ENCODE measurements at places on chromosomes 4 and X.
A peak's percentile ranks its signal among the peaks of the same experiment; 100 is the strongest.

- DNase-seq: no peak
Observed at GRCh38 chr4:1041147-1041935, 29.9 kb downstream of the FGFRL1 start.

DNA sequence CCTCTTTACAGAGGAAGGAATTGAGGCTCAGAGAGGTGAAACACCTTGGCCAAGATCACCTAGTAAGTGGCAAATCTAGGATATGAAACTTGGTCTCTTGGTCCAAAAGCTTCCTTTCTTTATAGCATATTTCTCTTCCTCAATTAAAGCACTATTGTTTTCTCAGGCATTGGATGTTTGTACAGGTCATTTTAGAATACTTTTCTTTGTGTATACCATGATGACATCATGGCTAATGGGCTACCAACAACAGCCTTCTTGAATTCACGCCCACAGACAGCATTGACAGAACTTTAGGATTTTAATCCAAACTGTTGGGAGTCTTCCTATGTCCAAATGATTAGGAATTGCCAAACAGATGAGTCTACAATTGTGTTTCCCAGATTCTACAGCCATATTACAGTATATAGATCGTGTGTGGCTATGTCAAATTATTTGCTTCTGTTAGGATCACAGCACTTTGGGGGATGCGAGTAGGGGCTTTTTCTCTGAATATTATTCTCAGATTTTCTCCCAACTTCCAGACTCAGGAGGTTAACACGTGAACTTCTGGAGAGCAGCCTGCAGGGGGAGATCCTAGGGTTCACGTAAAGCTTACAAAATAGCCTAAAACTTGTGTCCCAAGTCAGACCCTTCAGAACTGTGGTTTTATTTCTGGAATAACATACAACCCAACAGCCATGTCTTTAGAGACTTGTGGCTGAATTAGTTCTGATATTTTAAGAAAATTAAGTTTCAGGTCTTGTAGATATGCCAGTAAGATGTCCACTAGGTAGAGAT, 191.8 kb downstream of the SHROOM3 start:
- DNase-seq: no peak

GRCh38 chrX:41192880-41193279, 107.6 kb downstream of the USP9X start:
- no peak for DNase-seq

- peak; percentile 86 for DNase-seq
Observed at GRCh38 chr4:162364651-162365050, 200.9 kb upstream of the FSTL5 start.

DNA sequence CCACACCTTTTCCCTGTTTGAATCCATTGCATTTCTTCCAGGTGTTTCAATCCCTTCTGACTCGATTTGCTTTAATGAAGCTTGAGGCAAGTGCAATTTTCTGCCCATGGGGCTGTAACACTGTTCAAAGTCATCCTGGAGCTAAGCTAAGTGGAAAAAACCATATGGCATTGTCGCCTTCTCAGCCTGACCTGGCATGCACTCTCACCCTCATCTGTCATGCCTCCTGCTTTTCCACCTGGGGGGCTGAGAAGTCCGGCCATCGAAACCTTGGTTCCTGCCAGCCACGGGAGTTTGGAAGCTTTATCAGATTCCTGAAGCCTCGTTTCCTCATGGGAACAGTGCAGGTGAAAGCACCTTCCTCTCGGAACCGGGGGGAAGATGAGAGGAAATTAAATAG, 38.2 kb downstream of the WFS1 start:
- no peak for DNase-seq

- DNase-seq: no peak
Observed at GRCh38 chrX:128020701-128021100, 31.5 kb downstream of the ACTRT1 start.

DNA sequence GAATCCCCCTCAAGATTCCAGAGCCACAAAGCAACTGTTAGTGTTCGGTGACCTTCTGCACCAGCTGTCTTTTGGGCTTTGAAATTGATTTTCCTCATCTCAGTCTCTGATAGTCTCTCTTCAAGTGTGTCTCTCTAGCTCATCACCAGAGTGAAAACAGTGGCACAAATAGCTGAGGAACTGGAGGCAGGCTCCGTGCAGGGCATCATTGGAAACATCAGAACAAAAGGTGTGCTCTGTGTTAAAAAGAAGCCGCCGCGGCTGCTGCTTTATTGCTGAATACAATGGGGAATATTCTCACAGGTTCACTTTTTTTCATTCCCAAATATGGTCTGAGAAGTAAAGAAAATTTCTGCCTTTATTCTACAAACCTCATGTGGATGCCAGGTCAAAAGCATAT, 297.5 kb downstream of the DCTD start:
- DNase-seq: no peak

DNA sequence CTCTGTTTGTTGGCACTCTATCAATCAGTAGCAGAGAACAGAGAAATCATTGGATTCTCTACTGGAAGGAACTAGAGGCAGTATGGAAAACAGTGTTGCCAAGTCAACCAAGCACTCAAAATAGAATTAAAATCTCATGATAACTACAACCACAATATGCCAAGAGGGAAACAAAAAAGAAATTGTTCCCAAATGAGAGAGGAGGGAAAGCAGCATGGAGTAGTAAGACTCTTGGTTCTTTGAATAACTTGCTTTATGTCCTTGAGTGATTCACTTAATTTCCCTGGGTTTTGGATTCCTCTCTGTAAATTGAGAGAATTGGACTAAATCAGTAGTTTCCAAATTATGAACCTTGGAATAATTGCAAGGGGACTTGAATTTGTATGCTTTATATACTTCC, 285.5 kb upstream of the ANKRD50 start:
- no peak for DNase-seq

GRCh38 chr4:182093431-182093831, 149.8 kb upstream of the TENM3 start:
- DNase-seq: no peak

GRCh38 chr4:7199771-7200441, 7.6 kb downstream of the SORCS2 start:
- no peak for DNase-seq

DNA sequence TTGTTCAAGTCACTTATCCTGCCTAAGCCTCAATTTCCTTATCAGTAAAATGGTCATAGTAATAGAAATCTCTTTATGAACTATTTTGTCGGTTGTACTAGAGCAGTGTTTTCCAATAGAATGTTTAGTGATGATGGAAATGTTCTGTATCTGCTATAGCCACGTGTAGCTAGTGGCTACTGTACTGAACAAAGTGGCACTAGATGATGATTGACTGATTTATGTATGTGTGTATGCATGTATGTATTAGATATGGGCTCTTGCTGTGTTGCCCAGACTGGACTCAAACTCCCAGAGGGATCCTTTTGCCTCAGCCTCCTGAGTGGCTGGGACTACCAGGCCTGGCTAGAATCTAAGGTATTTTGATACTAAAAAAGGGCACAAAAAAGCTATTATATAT, 24.7 kb upstream of the SLC9B1 start:
- no peak for DNase-seq

All from AML-193 (cell line).